ENCODE measurements at places on chromosomes 3 and 15.

DNA sequence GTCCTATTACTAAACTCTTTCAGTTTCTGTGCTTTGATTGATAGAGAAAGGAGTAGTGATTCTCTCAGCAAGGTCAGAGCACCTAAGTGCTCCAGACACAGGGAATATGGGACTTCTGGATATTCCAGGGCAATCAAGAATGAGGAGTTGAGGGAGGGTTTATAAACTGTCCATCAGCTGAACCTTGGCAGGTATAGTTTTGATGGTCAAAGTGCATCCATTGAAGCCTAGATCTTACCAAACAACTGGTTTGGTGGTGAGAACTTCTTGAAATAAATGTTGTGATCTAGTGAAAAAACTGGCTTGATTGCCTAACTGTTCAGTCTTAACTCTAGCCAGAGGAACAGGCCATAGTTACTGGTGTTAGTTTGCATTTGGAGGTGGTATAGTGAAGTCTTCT, 207.0 kb upstream of the ONECUT1 start:
- no peak for DNase-seq

DNA sequence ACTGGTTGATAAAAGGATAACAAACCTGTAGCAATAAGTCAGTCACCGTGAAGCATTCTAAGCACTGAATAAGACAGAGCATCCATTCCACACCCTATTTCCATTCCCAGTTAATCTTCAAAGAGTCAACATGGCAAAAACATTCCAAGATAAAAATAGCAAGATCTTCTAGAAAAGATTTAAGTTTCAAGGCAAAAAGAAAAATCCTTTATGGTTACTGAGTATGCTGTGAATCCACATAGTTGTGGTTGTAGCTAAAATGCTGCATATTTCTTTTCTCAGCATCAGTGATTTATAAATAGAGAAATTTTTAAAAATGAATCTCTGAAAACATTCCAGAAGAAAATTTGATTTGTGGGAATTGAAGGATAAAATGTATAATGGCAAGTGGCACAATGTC, 21.1 kb downstream of the GAP43 start:
- DNase-seq, result no peak

- DNase-seq, result no peak
These were observed 12.9 kb downstream of the SLC25A20 start for GRCh38 chr3:48885753-48886152.

GRCh38 chr3:72974956-72975355, 21.7 kb upstream of the PPP4R2 start:
- no peak for DNase-seq

- DNase-seq, result no peak
These were observed 619.5 kb upstream of the TBL1XR1 start for GRCh38 chr3:177816667-177817208.

DNA sequence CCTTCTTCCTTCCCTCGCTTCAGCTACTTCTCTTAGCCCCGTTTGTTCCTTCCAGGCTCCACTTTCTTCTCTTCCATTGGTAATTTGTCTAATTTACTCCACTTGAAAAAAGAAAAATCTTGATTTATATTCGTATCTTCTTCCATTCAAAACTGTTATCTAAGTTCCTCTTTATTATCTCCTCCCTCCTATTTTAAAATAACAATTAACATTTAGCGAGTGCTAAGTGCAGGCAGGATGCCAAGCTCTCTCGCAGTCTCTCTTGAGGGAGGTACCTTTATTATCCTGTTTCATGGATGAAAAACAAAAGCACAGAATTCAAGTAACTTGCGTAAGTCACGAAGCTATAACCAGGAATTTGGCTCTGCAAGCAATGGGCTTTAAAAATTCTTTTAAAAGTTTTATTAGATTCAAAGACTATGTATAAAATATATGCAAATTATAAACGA, 418.9 kb upstream of the NAALADL2 start:
- no peak for DNase-seq
